WERI-Rb-1 (cell line): ENCODE measurements at places on chromosomes 7 and 10.

GRCh38 chr7:19677180-19677579 is 31.7 kb downstream of the POLR1F start:
- no peak for DNase-seq

GRCh38 chr10:114682532-114682931 is 24.5 kb upstream of the ABLIM1 start:
- no peak for DNase-seq

DNA sequence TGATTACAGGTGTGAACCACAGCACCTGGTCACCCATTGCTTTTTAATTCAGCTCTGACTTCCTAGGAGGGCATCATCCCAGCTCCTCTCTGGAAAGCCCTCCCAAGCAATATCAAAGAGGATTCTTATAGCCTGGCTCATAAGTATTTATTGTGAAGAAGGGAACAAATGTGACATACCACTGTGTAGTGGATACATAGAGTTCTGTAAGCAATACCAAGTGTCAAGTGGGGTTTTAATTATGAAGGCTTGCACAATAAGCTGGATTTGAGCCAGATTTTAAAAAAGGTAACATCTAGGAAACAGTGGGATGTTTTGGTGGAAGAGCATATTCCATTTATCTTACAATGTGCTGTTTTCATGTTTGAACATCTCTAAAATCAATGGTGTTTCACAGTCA is 19.0 kb upstream of the PRTFDC1 start:
- DNase-seq, result no peak

GRCh38 chr10:114911052-114911711 is 26.8 kb upstream of the TRUB1 start:
- DNase-seq, result no peak

GRCh38 chr10:86291616-86292340 is 74.8 kb downstream of the GRID1 start:
- peak; percentile 31 for DNase-seq

- DNase-seq, result no peak
Measured at GRCh38 chr7:155773531-155773930, 38.7 kb downstream of the SHH start.

DNA sequence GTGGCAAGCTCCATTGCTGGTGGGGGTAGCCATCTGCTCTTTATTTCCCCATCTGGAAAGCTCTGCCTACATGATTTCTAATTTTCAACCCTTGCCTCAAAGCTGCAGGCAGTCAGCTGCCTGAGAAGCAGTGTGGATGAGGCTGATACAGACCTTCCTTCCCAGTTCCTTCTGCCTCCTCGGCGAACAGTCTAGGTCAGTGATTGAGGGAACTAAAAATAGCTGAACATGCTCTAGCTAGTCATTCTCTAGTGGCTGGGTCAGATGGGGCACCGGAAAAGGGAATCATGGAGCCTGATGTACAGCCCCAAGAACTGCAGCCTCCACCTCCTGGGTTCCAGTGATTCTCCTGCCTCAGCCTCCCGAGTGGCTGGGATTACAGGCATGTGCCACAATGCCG is 48.7 kb downstream of the NAMPT start:
- no peak for DNase-seq

- peak; percentile 67 for DNase-seq
Measured at GRCh38 chr7:41940760-41941343, 238.0 kb upstream of the INHBA start.

GRCh38 chr7:97541188-97541587 is 190.7 kb upstream of the TAC1 start:
- DNase-seq, result no peak

- no peak for DNase-seq
Measured at GRCh38 chr10:101710059-101710695, 15.2 kb upstream of the FBXW4 start.
